Activated CD4-positive, alpha-beta T cell treated with anti-CD3 and anti-CD28 coated beads, Interleukin-2, amount 10 ng/mL, durations not matched to agents 7 days and 5 days (primary cell): ENCODE measurements at places on chromosomes 12 and 14.
A peak's percentile ranks its signal among the peaks of the same experiment; 100 is the strongest.

DNA sequence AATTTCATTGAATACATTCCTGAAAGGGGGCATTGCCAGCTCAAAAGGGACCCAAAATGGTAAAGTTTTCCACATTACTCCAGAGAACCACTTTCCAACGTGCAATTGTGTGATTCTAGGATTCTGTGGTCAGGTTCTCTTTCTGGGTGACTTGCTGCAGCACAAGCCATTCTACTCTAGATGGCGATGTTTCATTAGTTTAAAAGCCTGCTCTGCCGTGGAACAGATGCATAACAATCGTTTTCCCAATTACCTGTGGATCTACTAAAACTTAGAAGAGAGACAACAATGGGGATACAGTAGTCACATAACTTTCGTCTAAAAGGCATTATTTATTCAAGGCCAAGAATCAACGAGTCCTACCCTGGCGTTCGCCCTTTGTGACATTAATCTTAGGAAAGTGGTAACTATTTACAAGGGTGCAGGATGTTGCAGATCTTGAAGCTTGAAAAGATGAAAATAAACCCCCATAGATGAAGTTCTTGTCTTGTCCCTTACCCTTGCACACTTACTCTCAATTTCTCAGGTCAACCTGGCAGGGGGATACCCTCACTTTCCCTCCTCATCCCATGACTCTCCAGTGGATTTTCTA lies 400.9 kb downstream of the SNAPC1 start:
- peak; percentile 20 for DNase-seq

GRCh38 chr12:9334041-9334692 lies 126.0 kb upstream of the PZP start:
- no peak for DNase-seq

DNA sequence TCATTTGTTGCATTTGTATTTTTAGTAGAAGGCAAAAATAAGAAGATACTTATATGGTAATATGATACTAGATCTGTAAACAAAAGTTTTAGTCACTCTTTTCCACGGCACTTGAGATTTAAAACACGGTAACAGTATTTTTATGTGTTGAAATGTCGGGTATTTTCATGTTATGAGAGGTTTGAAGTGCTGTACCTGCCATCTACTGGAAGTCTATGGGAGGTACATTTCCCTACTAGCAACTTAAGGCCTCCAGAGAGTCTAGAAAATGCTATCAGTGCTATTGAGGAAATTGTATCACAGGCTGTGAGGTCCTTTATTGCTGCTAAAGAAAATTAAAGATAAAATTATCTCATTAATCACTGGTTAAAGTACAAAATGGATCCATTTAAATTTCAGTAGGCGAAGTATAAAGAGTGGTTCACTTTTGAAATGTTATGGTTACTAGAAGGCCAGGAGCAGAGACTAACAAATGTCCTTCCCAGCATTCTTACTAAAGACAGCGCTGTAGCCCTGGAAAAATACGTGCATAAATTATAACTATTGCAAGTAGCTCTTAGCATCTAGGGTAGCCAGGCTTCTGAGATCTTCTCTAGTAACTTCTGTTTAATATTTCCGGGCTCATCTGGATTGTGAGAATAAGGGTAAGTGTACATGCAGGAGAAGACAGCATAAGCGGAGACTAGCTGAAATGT lies 77.6 kb upstream of the PRKD1 start:
- DNase-seq, result no peak

DNA sequence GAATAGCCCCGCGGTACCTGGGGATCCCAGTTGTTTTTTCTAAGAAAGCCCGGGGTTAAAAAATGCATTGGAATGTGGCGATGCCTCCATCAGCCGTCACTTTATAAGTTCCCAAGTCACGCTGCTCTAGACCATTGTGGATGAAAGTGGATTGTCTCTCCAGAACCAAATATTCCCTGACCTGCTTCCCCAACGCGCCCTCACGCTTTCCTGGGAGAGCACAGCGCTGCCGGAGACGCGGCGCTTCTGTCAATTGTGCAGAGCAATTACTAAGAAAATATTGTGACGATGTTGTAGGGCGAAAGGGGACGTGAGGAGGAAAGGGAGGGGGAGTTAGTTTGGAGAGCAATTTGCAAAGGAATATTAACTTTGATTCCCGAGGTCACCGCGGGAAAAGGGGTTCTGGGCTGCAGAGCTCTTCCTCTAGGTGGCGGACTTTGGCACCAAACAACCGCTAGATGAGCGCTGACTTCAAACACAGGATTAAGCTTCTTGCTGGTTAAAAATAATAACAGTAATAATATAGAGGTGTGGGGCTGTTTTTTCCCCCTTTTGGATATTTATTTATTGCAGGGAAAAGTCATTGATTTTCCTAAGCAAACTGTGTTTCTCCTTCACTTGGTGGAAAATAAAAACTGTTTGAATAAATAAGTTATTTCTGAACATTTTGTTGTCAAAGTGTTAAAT lies 9.6 kb upstream of the FOXG1 start:
- no peak for DNase-seq

DNA sequence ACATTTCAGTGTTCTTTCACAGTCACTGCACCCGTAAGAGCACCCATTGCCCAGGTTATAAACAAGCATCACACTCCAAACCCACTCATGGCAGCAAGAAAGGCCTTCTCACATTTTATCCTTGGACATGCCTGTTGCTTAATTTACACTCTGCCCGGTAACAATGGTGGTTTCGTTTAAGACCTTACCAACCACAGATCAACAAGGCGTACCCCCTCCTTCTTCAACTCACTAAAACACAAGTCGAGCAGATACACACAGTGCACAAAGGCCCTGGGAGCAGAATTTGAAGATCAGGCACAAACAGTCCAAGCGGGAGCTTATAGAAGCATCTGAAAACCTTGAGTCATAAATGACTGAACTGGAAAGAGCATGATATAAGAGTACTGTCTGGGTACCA lies 98.1 kb downstream of the GALC start:
- no peak for DNase-seq

DNA sequence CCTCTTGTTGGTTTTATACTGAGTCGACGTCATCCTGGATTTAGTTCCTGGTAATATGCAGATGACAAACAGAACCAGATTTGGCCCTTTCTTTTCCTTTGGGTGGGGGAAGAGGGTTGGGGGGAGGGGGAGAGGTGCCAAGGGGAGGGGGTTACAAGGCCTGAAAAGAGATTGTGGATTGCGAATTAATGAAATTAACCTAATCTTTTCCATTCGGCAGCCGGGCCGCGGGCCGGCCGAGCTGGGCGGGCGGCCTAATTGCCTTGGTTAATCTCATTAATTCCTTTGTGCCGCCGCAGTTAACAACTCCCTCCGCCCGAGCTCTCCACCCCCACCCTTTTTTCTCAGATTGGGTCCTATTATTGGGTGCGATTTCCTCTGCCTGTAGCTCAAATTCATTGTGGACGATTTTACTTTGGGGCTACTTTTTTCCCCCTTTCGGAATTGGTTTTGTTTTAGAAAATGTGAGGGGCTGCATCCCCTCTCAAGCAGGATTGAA lies 387 bp upstream of the GSC start:
- no peak for DNase-seq

- no peak for DNase-seq
These were observed at the start of gene CTSG for GRCh38 chr14:24576182-24576581. Gene CTSG (minus strand): TSS chr14:24576250. CDS start chr14:24576223, 27 bp downstream.
